NCI-H82 (cell line): ENCODE measurements at places on chromosomes 3 and 15.

DNA sequence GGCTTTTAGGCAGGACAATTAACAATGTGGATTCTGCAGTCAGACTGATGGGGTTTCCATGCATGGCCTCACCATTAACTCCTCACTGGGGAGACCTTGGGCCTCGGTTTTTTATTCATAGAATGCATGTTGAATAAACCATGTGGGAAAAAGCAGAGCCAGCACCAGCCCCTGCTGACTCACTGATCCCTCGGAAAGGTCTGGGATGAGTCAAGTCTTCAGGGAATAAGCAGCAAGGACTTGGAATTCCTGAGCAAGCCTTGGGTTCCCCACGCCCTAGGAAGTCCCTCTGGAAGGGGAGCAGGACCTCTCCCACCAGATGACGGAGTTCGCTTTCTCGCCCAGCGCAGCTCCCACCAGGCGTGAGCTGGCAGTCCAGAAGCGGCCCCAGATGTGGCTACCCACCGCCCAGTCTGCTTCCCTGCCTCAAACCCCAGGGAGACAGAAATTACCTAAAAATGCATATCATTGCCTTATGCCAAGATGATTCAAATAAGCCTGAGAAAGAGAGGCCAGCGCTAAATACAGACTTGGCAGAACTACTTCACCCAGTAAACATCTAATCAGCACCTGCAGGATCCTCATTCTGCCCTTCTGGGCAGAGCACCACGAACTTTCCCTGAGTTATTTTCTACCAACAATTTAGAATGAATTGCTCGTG lies 45.4 kb downstream of the BTD start:
- DNase-seq, result no peak

DNA sequence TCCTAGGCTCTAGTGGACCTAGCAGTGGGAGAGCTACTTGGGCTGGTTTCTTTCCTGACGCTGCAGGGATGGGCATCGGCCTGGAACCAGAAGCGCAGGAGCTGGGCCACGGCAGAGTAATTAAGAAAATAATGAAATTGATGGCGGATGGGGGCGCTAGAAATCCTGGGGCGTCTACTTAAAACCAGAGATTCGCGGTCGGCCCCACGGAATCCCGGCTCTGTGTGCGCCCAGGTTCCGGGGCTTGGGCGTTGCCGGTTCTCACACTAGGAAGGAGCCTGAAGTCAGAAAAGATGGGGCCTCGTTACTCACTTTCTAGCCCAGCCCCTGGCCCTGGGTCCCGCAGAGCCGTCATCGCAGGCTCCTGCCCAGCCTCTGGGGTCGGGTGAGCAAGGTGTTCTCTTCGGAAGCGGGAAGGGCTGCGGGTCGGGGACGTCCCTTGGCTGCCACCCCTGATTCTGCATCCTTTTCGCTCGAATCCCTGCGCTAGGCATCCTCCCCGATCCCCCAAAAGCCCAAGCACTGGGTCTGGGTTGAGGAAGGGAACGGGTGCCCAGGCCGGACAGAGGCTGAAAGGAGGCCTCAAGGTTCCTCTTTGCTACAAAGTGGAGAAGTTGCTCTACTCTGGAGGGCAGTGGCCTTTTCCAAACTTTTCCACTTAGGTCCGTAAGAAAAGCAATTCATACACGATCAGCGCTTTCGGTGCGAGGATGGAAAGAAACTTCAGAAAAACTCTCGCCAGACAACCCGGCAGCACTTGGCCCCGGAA lies 6.1 kb downstream of the SOX14 start:
- DNase-seq, result no peak

GRCh38 chr3:195761567-195762248 lies 40.9 kb downstream of the MUC20 start:
- DNase-seq, result no peak

- no peak for DNase-seq
Observed at GRCh38 chr15:40388941-40389823, 6.7 kb downstream of the KNSTRN start.

- no peak for DNase-seq
Observed at GRCh38 chr3:17050071-17050470, 165.3 kb downstream of the PLCL2 start.

GRCh38 chr3:115448851-115449250 lies 174.5 kb upstream of the GAP43 start:
- no peak for DNase-seq

- no peak for DNase-seq
Observed at GRCh38 chr3:170360466-170360865, 3.0 kb downstream of the SKIL start.

- no peak for DNase-seq
Observed at GRCh38 chr3:18405141-18405540, 20.0 kb downstream of the SATB1 start.

DNA sequence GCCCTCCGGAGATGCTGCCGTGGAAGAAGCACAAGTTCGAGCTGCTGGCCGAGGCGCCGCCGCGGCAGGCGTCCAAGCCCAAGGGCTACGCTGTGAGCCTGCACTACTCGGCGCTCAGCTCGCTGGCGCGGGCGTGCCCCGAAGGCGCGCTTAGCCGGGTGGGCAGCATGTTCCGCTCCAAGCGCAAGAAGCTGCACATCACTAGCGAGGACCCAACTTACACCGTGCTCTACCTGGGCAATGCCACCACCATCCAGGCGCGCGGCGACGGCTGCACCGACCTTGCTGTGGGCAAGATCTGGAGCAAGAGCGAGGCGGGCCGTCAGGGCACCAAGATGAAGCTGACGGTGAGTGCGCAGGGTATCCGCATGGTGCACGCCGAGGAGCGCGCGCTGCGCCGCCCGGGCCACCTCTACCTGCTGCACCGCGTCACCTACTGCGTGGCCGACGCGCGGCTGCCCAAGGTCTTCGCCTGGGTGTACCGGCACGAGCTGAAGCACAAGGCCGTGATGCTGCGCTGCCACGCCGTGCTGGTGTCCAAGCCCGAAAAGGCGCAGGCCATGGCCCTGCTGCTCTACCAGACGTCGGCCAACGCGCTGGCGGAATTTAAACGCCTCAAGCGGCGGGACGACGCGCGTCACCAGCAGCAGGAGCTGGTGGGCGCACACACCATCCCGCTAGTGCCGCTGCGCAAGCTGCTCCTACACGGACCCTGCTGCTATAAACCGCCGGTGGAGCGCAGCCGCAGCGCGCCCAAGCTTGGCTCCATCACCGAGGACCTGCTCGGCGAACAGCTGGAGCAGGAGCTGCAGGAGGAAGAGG lies 1.3 kb downstream of the FAM43A start:
- DNase-seq, result peak; percentile 81

DNA sequence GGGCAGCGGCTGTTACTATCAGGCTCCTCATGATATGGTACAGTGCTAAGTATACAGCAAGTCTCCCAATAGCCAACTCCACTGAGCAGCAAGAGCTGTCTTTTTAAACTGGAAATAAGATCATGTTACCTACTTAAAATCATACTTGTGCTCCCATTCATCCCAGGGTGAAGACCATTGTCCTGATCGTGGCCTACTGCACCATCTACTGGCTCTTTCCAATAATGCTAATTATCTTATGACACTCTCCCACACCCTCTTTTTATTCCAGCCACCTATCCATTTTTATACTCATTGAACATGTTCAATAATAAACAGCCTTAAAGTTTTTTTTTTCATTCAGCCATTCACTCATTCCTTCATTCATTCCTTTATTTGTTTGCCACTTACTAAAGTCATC lies 117.7 kb downstream of the GBE1 start:
- peak; percentile 58 for DNase-seq

DNA sequence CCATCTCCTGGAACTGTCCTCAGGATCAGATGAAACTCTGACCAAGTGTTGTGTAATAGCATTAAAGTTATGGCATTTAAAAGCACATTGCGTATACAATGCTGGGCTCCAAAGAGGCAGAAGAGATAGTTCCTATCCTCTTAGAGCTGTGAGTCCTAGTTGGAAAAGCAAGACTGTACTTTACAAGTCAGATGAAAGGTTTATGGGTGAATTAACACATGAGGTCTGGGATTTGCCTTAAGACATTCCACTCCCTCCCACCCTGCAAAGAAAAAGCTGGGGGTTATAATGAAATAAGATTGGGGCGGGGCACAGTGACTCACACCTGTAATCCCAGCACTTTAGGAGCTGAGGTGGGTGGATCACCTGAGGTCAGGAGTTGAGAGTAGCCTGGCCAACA lies 35.6 kb downstream of the SNAPC5 start:
- DNase-seq, result no peak

- DNase-seq, result no peak
Observed at GRCh38 chr3:194249323-194250097, 101.6 kb downstream of the CPN2 start.

DNA sequence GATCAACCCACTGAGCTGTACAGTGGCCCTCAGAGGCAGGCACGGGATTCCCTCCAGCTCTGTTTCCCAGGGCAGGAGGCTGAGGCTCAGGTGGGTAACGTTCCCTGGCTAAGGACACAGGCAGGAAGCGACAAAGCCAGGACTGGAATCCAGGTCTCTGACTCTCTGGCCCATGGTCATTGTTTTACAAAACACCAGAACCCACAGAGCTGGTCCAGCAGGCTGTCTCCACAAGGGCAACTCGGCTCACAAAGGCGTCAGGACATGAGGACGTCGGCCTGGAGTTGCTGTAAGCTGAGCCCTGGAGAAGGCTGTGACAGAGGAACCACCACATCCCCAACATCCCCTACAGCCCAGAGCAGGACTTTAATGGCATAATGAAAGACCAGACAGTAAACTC lies 30.7 kb downstream of the NUP210 start:
- no peak for DNase-seq

DNA sequence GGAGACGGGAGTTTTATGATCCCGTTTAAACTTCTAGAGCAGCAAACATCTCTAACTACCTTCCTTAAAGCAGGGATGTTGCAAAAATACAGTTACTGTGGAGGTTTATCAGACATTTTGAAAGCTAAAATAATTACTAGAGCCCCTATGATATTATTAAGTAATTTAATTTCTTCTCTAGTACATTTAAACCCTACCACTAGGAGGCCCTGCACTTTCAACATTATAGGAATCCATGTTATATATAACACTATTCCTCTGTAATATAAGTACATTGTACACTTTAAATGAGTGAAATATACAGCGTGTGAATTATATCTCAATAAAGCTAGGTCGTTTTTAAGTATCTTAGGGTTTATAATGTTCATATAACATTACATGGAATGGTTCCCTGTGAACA lies 11.5 kb downstream of the SETMAR start:
- DNase-seq, result no peak

DNA sequence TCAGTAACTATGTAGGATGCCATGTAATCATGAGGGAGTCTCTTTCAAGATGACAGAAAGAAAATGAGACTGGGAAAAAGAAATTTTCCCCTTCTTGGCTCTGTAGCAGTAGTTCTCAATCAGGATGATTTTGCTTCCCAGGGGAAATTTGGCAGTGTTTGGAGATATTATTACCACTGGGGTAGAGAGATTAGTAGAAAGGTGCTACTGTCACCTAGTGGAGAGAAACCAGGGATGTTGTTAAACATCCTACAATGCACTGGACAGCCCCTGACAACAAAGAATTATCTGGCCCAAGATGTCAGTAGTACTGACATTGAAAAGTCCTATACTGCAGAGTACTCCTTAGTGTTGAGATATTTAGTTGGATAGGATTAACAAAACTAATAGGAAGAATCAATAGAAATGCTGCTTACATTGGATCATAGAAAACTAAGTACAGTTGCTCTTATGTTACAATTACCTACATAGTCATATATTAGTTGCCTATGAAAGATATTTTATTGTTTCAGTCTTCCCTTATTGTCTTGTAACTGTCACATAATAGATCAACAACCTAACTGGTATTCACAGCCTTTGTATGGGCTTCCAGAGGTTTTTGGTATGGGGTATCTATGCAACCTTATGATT lies 433.3 kb downstream of the RAP2B start:
- DNase-seq, result peak; percentile 70

DNA sequence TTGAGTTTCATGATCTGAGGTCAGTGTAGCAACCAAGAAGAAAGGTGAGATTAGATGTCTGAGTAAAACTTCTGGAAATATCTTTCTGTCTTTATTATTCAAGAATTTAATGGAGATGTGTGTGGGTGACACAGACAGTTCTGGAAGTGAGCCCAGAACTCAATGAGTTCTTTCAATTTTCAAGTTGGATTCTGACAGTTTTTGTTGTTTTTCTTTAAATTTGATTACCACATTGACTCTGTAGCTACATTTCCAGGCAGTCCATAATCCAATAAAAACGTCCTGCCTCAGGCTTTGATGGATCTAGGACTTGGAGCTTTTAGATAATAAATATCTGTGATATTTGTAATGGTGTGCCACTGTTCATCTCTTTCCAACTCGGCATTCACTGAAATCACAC lies 3.9 kb upstream of the PARP14 start:
- DNase-seq, result no peak

DNA sequence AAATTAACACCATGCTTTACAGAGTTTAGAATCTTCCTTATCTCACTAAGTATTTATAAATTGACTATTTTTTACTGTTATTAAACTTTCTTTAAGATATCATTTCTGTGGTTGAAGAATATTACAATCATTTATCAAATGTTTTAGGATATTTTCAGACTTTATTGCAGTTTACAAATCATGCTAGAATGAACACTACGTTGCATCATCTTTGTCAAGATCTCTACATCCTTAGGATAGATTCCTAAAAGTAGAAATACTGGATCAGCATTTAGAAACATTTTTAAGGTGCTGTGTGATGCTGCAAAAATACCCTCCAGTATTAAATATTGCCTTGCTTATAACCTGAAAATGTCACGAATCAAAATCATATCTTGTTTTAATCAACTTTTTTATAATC lies 2.5 kb upstream of the PLD1 start:
- no peak for DNase-seq

DNA sequence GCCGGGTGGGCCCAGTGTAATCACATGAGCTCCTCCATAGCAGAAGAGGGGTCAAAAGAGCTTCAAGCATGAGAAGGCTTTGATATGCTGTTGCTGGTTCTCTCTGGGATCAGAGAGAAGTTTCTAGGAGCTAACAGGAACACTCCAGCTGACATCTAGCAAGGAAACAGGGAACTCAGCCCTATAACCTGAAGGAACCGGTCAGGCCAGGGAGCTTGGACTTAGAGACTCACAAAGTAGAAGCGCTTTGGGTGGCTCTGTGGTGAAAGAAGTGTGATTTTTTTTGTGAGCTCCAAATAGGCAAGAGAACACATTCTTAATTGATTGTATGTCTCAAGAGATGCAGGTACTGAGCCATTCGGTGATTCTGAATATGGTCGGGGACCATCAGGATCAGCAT lies 26.2 kb upstream of the EPHB1 start:
- DNase-seq, result no peak
